NCI-H510A (cell line): ENCODE measurements at places on chromosomes 11 and 22.

DNA sequence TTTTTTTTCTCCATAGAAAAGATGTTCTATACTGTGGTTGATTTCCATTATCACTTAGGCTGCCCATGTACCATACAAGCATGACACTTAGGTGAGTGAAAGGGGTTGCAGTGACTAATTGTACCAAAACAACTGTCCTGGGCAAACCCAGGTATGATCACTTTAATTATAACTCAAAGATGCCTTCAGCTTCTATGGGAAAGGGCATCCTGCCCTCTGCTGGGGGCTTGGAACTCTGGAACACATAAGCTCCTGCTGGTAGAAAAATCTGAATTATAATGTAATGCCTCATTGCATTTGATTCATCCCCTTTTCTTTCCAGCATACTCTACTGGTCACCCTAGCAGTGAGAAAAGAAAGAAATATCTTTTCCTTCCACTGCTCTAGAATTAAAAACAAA, 206.3 kb downstream of the DDX10 start:
- DNase-seq = no peak

- DNase-seq = no peak
These were observed 909.7 kb upstream of the TENM4 start for GRCh38 chr11:80350541-80350940.

DNA sequence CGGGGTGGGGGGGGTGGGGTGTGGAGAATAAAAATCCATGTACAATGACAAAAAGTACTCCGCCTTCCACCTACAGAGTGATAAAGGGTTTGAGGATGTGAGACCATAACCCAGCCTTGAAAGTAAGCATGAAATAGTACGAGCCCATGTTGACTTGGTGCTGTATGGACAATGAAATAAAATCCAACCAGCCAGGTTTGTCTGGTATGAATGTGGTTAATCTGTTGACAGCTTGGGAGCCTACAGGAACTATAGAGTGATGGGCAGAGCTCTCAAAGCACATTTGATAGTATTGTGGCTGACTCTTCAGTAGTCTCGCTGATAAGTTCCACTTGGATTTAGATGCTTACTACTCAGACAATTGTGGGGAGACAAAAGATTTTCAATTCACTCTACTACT, 48.8 kb upstream of the CD44 start:
- DNase-seq = no peak

DNA sequence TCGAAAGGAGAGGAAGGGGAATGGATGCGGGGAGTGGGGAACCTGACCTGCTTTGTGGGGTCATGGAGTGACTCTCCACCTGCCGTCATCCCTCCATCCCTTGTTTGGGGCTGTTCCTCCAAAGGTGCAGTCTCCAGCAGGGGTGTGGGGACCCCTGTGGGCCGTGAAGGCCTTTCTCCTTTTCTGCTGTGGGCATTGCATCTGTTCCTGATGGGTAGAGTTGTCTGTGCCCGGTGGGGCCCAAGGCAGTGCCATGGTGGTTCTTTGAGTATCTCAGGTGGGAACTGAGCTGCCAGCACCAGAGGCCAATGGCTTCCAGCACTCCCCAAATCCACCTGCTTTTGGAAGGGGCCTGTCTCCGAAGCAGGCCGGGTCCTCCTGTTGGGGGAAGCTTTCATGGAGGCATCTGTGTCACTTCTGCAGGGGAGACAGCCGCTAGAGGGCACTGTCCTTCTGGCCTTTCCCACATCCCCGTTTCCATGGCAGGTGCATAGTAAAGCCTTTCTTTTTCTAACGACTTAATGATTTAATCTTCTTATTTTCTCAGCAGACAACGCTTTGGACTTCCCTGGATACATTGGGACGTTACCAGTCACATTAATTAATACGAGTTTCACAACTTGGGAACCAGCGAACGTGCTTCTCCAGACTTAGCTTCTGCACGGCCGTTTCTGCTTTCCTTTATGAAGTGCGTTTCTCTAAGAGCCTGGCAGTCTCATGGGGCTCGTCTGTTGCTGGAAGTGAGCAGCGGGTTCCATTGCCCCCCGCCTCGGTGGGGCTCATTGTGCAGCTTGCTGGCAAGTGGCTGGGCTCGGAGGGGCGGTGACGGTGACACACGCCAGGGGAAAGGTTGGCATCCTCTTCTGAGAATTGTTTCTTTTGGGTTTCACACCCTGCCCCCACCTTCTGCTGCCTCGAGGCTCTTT, 57.1 kb downstream of the PARVB start:
- DNase-seq = no peak

DNA sequence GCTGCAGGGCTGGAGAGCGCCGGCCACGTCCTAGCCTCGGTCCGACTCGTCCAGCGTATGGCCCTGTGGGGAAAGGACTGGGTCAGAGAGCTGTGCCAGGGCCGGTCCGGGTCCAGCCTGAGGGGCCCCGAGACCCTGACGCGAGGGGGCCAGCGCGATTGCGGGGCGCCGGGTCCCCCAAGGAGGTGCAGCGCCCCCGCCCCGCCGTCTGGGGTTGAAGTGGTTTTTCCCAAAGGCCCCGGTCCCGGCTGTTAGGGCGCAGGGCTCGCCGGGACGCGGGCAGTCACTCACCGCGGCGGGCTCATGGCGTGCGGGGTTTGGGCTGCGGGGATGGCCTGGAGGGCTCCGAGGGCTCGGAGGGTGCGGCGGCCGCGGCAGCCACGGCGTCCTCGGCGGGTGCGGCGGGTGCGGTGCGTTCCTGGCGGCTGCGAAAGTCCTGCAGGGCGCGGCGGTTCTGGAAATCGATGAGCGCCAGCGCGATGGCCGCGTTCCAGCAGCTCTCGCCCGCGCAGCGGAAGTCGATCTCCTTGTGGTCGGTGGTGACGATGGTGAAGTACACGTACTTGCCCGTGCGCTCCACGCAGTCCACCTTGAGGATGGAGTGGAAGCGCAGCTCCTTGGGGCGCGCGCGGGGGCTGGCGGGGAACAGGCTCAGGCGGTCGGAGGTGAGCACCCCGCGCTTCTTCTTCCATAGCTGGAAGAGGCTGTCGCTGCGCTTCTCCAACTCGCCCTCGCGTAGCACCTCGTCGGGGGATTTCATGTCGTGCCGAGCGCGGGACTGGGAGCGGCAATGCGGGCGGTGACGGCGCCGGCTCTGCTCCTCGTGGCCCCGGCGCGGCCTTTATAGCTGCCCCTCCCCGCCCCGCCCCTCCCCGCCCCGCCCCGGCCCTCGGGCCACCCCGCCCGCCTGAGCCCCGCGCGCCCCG, at the start of gene PHLDA2:
Gene PHLDA2, minus strand, starts transcription at position 816 of the 926 bp plus-strand sequence. Its CDS starts 56 bp downstream, at position 760.
- DNase-seq = no peak

DNA sequence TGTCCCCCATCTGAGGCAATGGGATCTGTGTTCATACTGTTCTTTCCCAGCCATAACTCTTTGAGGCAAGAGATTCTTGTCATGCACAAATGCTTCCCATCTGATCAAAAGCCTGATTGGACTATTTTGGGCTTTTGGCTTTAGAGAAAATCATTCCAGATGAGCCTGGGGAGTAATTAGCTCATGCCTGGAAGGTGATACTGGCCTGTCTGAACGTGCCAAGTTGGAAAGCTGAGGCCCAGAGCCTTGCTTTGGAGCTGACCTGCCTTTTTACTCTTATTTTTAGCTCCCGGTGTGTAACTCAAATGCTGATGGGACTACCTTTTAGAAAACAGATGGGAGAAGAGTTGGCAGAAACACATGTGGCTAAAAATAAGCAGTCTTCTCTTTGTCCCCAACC, 105.0 kb downstream of the DBX1 start:
- DNase-seq = no peak

DNA sequence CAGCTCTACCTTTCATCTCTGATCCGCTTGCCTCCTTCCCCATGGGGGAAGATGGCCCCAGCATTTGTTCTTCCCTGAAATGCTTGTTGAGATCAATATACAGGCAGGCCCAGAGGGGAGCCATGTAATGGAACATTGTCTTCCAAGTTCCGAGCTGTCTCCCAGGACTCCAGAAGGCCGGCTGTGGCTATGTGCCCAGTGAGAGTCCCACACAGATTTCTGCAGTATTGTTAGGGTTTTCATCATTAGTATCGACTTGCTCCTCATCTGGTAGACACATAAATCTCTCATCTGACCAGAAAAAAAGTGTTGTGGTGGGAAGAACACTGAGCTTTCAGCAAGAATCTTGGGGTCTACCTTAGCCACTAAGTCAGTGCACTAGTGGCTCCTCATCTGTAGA, 163.4 kb downstream of the TRIM29 start:
- no peak for DNase-seq

- DNase-seq = no peak
These were observed 134.9 kb upstream of the HSD17B12 start for GRCh38 chr11:43545610-43546009.

- no peak for DNase-seq
These were observed 1398.9 kb downstream of the BRD1 start for GRCh38 chr22:48428631-48429371.

GRCh38 chr22:46125816-46126765, 24.2 kb upstream of the PPARA start:
- DNase-seq = no peak

GRCh38 chr11:120352405-120352804, 16.2 kb downstream of the ARHGEF12 start:
- DNase-seq = no peak

- DNase-seq = no peak
These were observed 128.1 kb upstream of the TOP3B start for GRCh38 chr22:22110548-22111266.

- no peak for DNase-seq
These were observed 97.4 kb upstream of the PRDM11 start for GRCh38 chr11:45048870-45049691.

- DNase-seq = no peak
These were observed 9.8 kb upstream of the DNAJB13 start for GRCh38 chr11:73940801-73941570.

DNA sequence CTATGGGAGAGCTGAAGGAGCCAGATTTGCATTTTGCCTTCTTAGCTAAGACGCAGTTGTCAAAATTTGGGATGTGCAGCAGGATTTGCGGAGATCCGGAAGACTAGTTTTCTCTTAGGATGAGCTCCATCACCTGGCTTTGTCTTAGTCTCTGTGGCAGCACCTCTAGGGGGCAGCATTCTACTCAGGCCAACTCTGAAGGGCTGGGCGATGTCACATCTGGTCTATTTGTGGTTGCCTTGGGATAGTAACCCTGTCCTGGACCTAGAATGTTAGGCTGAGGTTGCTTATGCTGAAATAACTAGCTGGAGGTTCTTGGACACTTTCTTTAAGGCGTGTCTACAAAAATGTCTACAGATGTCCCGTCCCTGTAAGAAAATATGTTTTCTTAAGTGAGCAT, 116.2 kb downstream of the FAT3 start:
- DNase-seq = no peak

DNA sequence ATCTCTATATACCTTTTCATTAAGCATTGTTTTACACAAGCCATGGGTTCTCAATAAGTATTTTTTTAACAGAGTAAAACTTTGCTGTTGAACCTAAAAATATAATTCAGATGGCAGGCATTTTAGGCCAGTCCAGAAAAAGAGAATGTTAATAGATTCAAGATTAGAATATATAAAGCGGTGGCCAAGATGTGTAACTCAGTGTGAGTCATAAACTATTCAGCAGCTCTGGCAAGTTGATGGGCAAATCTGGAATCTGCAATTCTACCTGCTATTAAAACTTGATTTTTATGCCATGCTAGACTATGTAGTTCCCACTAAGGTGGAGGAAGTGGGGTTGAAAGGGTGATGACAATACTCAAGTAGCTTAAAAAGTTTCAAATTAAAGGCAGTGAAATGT, 45.4 kb downstream of the CASP12 start:
- DNase-seq = no peak

DNA sequence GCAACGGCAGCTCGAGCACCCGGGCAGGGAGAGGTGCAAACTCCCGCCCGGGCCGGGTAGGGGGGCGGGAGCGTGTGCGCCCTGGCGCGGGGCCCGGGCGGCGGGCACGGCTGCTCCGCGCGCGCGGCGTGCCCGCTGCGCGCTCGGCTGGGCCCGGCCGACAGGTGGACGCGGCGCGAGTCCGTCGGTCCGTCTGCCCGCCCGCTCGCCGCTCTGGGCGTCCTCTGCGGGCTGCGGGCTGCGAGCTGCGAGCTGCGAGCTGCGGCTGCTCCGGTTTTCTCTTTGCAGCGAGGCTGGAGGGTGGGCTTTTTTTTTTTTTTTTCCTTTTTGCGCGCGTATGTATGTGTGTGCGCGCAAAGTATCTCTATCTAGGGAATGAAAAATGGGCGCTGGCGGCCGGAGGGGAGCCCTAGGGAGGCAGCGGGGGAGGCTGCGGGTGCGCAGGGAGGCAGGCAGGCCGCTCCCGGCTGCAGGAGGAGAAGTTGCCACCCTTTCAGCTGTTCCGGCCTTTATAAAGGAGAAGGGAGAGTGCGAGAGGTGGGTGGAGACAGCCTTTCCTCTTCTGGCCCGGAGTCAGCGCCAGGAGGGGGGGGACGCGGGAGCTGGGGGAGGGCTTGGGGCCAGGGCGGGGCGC, at the start of gene PDGFB:
Gene PDGFB, minus strand, starts transcription at position 487 of the 634 bp plus-strand sequence. CDS start 1,019 bp downstream, outside the sequence.
- peak; percentile 23 for DNase-seq

- no peak for DNase-seq
These were observed 23.4 kb upstream of the PACSIN2 start for GRCh38 chr22:43038325-43038724.

- DNase-seq = peak; percentile 16
These were observed 2.5 kb upstream of the NPAS4 start for GRCh38 chr11:66418168-66418985.

GRCh38 chr22:29258407-29259252, 9.2 kb downstream of the RHBDD3 start:
- DNase-seq = no peak

- DNase-seq = no peak
These were observed 12.7 kb downstream of the CTR9 start for GRCh38 chr11:10763766-10764165.

- DNase-seq = no peak
These were observed 411 bp downstream of the SIGIRR start for GRCh38 chr11:414318-414857.

- no peak for DNase-seq
These were observed 108.2 kb downstream of the RRM1 start for GRCh38 chr11:4202749-4203148.

DNA sequence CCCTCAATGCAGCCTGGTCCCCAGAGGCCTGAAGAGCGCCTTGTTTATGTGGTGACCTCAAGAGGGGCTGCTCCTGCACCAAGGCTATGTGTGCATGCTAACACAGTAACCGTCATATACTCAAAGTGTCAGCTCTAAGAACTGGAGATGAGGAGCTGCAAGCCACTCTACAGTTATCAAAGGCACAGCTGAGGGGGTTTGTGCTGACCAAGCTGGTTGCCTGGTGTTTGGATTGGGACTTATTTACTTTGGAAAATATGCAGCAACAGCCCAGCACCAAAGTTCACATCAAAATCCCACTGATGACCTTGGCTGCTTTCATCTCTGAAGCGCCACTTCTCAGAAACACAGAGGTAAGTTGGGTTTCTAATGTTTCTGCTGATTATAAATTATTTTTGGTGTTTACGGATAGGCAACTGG, at the start of gene SERPIND1:
Gene SERPIND1, plus strand, starts transcription at position 321 of the 420 bp plus-strand sequence. CDS start 5,200 bp downstream, outside the sequence.
- DNase-seq = no peak
